Fibroblast of lung (primary cell): ENCODE measurements at places on chromosomes 6 and 20.

- no peaks in the 10 kb centered on the region for H3K27me3 ChIP-seq
- no peak overlapping the region for H3K4me3 ChIP-seq
- H3K36me3 ChIP-seq = no peaks in the 10 kb centered on the region
- DNase-seq = no peak
- H3K27ac ChIP-seq = no peak overlapping the region
- no peaks in the 10 kb centered on the region for H3K4me1 ChIP-seq
Measured at GRCh38 chr6:152769993-152770392, 19.4 kb downstream of the VIP start.

- no peaks in the 10 kb centered on the region for H3K36me3 ChIP-seq
- H3K4me1 ChIP-seq = no peaks in the 10 kb centered on the region
- H3K27ac ChIP-seq = no peak overlapping the region
- H3K27me3 ChIP-seq = no peaks in the 10 kb centered on the region
- peak; percentile 53 for DNase-seq
- H3K4me3 ChIP-seq = no peak overlapping the region
Measured at GRCh38 chr20:1291191-1291741, 25.2 kb downstream of the SNPH start.

- no peaks in the 10 kb centered on the region for H3K27me3 ChIP-seq
- no peak overlapping the region for H3K4me3 ChIP-seq
Measured at GRCh38 chr6:167672738-167673137, 154.0 kb upstream of the AFDN start.

DNA sequence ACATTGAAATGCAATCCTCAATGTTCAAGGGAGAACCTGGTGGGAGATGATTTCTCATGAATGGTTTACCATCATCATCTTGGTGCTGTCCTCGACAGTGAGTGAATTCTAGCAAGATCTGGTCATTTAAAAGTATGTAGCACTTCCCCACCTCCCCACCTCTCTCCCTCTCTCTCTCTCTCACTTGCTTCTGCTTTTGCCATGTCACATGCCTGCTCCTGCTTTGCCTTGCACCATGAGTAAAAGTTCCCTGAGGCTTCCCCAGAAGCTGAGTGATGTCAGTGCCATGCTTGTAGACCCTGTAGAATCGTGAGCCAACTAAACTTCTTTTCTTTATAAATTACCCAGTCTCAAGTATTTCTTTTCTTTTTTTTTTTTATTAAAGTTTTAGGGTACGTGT is 60.5 kb downstream of the DST start:
- peaks cover 11% of the 10 kb centered on the region for H3K4me1 ChIP-seq
- H3K36me3 ChIP-seq = no peaks in the 10 kb centered on the region
- H3K4me3 ChIP-seq = no peak overlapping the region
- DNase-seq = no peak
- no peaks in the 10 kb centered on the region for H3K27me3 ChIP-seq

GRCh38 chr6:24749297-24749696 is 25.4 kb upstream of the GMNN start:
- no peaks in the 10 kb centered on the region for H3K4me1 ChIP-seq
- DNase-seq = no peak
- no peak overlapping the region for H3K27ac ChIP-seq
